ENCODE measurements at places on chromosomes 3 and 15. TPM values are rescaled to one million over a fixed set of nuclear protein-coding genes. Genes with fewer than 3 reads are reported as not detected.

VPS18 gene
- 29.3 TPM for total RNA-seq

CCDC54 gene
- not detected for total RNA-seq

SCAANT1 gene
- not detected for total RNA-seq

DNA sequence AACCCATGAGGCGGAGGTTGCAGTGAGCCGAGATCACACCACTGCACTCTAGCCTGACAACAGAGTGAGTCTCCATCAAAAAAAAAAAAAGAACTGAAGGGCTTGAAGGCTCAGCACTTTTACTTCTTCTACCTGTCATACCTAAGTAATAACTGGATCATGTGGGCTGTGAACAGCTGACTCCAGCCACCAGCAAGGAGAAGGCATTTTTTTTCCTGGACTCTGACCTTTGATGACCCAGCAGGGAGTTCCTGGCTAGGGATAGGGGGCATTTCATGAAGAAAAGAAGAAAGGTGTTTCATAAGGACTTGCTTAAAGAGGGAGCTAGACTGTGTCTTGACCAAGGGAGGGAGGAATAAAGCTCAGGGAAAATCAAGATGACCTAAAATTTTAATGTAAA lies 266.0 kb downstream of the ZNF621 start:
- no peak for DNase-seq

DNA sequence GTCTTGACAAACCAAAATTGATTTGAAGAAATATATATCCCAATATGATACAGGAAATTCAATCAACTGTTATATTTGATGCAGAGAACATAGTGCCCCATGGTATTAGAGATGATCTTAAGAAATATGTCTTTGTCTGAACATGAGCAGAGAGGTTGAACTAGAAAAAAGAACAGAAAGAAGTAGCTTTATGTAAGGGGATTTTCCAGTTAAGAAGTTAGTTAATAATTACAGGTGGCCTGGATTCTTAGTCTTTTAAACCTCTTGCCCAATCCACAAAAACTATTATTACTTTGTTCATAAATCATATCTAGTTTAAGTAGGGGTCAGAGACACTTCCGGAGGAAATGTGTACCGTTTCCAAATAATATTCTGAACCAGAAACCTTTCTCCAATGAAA lies 1186.7 kb upstream of the EPHA6 start:
- DNase-seq, result no peak

- peak; percentile 55 for DNase-seq
These were observed 172.5 kb downstream of the NTRK3 start for GRCh38 chr15:88083811-88084760.

Data from mesenteric fat pad (tissue), 1 donor.